Esophagus squamous epithelium (tissue), 5 donors: ENCODE measurements at places on chromosomes 5 and 9.

DNA sequence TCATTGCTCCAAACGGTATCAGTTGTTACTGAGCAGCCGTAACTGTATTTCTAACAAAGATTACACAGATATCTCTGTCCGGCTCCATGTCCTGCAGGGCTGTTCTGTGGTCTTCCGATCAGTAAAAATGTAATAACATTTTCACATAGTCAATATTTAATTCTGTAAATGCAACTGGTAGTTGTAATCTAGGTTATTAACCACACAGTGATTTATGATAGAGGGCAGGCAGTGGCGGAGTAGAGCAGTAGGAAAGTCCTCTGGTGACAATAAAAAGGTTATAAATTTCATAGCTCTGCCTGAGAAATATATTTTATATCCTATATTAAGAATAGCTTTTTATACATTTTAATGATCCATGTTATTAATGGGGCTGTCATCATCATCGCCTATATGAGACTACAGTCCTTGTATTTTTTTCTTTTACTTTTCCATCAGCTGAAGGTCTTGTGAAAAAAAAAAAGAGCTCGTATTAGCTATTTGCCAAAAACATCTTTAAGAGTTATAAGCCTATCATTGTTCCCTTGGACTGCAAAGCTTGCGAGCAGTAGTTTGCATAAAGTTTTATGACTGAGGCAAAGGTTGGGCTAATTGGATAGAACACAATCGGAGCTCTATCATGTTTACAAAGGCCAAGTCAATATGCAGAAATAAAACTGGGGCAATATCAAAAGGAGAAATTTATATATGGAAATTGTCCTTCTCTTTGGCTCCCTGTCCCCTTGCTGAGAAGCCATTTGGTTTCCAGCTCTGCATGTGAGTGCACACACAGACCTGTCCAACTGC, 648.0 kb downstream of the IRX1 start:
- DNase-seq: no peak

- no peak for DNase-seq
Measured at GRCh38 chr5:59093329-59093728, 510.5 kb downstream of the RAB3C start.

DNA sequence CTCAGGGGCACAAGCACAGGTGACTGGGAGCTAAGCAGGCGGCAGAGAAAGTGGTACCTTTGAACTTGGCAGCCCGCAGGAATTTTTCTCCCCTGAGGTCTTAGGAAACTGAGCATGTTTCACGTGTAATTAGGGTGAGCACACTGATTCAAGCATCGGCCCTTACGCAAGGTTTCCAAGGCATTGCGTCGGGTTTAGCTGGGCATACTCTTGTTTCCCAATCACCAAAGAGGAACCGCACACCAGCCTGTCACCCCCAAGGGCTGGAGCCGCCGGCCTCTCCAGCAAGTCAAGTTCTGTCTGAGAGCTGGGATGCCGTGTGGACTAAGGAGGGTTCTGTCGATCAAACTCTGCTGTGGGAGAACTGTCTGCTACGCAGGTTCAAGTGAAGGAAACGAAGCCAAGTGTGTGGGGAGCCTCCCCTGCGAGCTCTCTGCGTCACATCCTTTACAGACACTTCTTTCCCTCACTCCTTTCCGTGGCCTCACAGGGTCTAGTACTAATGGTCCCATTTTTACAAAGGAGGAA, 53.0 kb downstream of the ERGIC1 start:
- no peak for DNase-seq

DNA sequence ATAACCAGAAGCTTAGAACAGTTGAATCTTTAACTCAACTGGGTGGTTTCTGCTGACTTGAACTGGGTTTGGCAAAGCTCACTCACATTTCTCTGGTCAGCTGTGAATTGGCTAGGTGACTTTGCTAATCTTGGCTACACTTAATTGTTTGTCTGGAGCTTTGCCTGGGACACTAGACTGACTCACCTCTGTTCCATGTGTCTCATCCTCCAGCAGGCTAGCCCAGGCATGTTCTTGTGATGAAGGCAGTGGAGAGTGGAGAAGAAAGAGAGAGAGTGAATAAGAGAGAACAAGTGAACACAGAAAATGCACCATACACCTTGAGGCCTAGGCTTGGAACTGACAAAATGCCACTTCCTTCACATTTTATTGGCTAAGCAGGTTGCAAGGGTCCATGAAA, 32.6 kb downstream of the SPATA31D1 start:
- no peak for DNase-seq

GRCh38 chr5:151738125-151738848, 20.1 kb downstream of the ATOX1 start:
- DNase-seq: no peak

DNA sequence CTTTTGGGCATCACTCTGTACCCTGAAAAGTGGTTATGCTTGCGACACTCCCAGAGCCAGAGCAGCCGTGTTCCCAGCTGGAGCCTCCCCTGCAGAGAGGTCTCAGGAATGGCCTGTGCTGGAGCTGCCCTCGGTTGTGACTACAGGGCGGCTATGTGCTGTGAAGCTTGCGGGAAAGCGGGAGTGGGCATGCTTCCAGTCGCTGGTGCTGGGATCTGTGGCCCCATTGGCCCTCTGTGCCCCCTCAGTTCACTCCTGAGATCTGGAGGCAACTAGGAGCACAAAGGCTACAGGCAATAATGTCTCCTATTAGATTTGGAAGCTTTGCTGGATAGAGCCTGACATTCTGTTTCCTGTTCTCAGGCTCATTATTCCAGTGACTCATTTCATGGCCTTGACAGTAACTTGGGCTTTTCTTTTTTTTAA, 56.9 kb downstream of the GPR107 start:
- no peak for DNase-seq

- DNase-seq: no peak
Measured at GRCh38 chr9:106414042-106414441, 448.9 kb upstream of the ZNF462 start.

GRCh38 chr9:115263371-115264075, 145.6 kb upstream of the TNC start:
- no peak for DNase-seq

- DNase-seq: no peak
Measured at GRCh38 chr9:109908459-109909390, 128.7 kb downstream of the PALM2AKAP2 start.

DNA sequence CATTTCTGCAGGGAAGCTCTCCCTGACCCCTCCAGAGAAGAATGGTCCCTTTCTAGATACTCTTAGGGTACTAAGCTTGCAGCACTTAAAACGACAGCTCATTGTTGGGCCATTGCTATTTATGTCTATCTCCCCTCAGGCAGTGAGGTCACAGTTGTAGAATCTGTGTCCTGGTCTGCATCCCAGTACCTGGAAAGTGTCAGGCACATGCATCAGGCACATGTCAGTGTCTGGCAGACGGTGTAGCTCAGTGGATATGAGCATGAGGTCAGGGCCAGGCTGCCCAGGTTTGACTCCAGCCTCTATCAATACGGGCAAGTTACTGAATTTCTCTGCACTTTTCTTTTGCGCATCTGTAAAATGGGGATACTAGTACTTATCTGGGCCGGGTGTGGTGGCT, 22.2 kb upstream of the EEIG1 start:
- DNase-seq: no peak

- no peak for DNase-seq
Measured at GRCh38 chr5:121462441-121462840, 389.2 kb upstream of the FTMT start.

- DNase-seq: no peak
Measured at GRCh38 chr9:95494022-95494415, 22.8 kb downstream of the PTCH1 start.

- no peak for DNase-seq
Measured at GRCh38 chr9:131253891-131254491, 22.3 kb downstream of the FAM78A start.
